ENCODE measurements at places on chromosomes 1 and 21.

GRCh38 chr1:34645919-34646318 is 108.9 kb upstream of the GJB5 start:
- no peak for DNase-seq

- DNase-seq: no peak
Observed at GRCh38 chr1:228000836-228001563, 5.8 kb upstream of the WNT3A start.

GRCh38 chr1:183353597-183353996 is 64.6 kb downstream of the NMNAT2 start:
- no peak for DNase-seq

DNA sequence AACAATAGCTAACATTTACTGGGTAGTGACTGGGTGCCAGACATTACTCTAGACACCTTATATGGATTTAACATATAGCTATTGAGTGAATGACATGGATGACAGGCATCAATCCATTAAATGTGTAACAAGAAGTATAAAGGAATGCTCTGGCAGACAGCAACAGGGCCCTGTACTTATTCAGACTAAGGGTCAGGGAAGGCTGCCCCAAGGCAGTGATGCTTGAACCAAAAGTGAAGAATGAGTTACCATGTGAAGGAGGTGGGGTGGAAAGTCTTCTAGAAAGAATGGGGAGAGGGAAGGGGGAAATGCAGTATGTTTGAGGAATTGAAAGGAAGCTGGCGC is 8.3 kb upstream of the PTPRF start:
- no peak for DNase-seq

DNA sequence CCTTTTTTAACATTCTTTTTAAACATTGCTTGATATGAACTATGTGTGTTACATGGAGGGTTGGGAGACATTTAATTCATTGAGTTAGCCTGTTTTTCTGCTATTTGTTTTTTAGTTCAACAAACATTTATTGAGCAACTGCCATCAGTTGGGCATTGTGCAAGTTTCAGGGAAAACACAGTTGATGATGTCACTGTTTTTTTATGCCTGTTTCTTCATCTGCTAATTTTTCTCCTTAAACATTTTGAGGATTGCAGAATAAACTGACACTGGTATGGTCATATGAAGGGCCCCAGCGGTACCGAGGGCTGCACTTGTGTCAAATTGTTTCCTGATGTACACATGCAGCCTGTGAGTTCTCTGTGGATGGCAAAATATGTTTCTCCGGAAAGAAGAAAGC is 253.0 kb downstream of the FGGY start:
- DNase-seq: no peak

DNA sequence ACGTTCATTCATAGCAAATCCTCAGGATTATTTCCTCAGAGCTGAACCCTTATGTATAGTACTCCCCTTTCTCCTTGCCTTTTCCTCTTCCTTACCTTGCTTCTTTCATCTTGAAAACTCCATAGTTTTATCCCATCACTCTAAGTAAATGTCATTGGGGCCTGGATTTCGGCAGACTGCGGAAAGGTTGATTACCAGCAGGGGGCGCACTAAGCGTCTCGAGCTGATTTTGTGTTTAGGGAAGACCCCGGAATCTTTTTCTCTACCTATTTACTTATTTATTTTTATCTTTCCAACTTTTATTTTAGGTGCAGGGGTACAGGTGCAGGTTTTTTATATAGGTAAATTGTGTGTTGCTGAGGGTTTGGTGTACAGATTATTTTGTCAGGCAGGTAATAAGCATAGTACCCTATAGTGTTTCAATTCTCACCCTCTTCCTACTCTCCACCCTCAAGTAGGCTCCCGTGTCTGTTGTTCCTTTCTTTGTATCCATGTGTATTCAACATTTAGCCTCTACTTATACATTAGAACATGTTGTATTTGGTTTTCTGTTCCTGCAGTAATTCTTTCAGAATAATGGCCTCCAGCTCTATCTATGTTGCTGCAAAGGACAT is 11.4 kb upstream of the MTARC1 start:
- peak; percentile 16 for DNase-seq

DNA sequence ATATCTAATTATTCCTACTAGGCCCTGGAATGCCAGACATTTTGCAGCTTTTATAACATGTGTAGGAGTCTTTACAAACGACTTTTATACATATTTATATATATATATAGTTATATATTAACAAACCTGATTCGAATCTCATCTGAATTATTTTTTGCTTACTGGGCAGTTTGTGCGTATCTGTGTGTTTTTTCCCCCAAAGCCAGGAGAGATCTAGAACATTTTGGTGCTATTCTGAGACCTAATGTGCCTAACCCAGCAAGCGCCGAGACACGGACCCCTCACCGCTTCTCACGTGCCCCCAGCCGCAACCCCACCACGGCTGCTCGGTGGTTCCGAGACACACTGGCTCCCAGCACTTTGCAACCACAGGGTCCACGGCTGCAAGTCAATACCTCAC is 54.8 kb downstream of the CASZ1 start:
- no peak for DNase-seq

DNA sequence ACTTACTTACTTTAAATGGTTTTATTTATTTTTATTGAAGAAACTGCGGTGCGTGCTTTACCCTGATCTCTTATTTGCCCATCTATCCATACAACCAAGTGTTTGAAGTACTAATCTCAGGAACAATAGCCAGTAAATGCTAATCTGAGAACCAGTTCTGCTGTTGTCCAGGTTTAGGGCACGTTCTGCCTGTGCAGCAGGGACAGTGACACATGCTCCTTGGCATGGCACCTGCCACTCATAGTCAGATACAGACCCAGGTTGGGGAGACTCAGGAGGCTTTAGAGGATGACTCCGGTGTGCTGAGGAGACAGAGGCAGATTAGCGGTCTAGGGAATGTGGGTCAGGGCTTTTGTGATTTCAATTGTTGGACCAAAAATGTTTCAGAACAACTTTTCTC is 83.6 kb downstream of the NRIP1 start:
- no peak for DNase-seq

DNA sequence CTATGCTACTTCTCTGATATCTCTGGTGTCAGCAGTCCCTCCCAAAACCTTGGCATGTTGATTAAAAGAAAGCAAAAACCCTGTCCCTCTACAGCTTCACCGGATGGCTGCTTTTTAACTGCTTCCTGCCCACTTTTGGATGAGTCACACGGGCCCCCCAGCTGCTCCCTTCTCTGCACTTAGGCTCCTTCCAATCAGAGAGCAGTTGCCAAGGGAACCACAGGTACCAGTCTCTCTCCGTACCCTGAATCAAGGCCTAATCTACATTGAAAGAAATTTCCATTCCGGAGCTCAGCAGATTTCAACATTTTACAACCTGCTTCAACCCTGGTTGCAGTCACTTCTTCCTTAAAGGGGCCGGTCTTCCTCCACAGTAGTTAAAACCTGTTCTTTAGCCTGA is 70.6 kb upstream of the GJB5 start:
- DNase-seq: peak; percentile 73

DNA sequence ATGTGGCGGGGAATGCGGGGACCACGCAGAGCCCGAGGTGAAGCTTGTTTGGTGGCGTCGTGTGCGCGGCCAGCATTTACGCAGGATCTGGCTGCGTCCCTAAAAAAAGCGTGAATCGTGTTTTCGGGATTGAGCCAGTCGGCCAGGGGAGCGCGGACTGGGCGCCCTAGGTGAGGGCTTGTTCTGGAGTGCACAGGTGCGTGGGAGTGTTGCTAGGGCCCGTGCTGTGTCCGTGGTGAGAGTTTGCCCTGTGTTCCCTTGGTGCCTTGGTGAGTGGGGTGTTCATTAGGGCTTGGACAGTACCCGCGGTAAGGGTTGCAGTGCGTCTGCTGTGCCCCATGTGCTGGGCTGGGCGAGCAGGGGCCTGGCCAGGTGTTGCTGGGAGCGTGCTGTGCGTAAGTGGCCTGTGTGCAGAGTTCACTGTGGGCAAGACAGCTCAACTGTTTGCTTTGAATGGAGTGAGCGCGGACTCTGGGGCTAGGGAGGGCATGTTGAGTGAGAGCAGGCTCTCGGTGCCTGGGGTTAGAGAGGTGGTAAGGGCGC is 673 bp downstream of the CD46 start:
- no peak for DNase-seq

DNA sequence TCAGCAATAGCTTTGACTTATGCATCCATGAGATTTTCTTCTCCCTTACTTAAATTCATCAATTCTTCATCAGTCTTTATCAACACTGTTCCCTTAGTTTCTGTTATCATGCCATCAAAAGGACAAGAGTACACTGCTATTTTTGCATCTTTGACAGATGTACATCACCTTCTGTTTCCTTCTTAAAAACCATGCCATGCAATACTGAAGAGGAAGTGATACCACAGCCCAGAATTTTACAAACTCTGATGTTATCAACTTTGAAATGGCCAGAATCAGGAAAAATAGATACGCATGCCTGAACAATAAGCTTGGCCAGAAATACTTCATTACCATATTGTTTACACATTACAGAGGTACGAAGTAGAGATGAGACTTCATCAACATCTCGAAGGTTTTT is 21.1 kb downstream of the FMO5 start:
- DNase-seq: no peak

DNA sequence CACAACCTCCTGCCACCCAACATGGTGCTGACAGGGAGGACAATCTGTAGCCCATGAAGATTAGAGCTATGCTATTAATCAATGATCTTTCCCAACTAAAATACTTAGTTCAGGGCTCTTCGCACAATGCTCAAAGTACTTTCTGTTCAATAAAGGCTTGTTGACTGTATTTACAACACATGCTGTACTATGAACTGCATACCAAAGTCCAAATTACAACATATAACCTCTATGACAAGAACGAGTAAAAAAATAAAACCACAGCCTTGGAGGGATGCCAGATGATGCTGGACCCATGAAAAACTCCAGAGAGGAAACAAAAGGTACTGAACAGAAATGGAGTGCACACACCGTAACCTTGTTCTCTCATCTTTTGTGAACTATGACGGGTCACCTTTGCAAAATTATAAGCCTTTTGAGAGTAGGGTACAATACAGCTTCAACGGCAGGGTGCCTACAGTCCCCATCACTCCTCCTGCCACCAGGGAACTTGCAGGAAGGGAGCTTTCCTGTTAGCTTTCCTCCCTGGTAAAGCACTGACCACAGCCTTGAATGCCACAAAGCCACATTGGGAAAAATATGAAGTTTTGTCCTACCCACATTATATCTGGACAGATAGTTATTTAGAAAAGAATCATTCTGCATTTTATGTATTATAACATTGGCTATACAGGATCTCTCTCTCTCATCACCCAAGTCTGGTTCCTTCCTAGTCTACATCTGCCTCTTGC is 175.6 kb downstream of the NRIP1 start:
- DNase-seq: no peak

- no peak for DNase-seq
Observed at GRCh38 chr1:94160811-94161210, 39.9 kb upstream of the ABCA4 start.

DNA sequence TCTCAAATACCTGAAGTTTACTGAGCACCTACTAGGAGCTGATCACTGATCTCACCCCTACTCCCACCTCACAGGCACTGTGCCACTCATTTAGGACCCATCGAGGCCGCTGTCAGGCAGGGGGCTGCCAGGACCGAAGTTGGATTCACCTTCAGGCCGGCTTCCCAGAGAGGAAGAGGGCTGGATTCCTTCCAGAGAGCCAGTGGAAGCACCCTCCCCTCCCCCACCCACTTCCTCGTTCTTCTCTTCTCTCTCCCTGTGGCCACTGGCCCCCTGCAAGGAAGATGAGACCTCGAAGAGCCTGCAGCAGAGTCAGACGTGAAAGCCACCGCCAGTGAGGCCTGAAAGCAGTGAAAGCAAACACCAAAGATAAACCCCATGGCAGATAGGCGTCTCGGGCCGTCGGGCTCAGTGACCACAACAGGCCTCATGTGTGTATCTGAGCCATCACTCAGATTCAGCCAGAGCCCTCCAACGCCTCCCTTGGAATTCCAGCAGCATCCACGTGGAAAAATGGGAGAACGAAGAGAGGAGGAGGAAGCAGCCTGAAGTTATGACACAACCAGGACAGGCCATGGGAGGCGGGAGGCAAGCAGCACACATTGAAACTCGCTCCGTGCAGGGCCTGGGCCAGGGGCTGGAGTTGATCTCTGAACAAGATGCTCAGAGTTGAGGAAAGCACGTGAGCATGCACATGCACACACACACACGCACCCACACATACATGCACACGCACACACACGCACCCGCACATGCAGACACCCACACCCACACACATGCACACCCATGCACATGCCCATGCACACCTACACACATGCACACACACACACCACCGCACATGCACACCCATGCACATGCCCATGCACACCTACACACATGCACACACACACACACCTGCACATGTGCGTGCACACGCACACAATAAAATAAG is 6.2 kb upstream of the AGTRAP start:
- DNase-seq: no peak

DNA sequence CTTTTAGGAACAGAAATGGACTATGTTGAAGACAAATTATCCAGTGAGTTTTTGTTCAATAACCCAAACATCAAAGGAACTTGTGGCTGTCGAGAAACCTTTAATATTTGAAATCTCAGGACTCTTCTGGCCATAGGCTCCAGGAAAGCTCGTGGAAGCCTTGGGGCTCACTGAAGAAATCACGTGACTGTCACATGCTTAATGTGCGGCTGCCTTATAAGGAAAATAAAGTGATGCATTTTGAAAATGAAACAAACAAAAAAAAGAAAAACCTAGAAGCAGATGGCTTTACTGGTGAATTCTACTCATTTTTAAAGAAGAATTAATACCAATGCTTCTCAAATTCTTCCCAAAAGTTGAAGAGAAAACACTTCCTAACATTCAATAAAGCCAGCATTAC is 228.4 kb upstream of the RAB4A start:
- no peak for DNase-seq

- DNase-seq: no peak
Observed at GRCh38 chr1:66654643-66655042, 97.6 kb upstream of the DYNLT5 start.

GRCh38 chr1:40064797-40065499 is 24.4 kb downstream of the CAP1 start:
- DNase-seq: peak; percentile 37

DNA sequence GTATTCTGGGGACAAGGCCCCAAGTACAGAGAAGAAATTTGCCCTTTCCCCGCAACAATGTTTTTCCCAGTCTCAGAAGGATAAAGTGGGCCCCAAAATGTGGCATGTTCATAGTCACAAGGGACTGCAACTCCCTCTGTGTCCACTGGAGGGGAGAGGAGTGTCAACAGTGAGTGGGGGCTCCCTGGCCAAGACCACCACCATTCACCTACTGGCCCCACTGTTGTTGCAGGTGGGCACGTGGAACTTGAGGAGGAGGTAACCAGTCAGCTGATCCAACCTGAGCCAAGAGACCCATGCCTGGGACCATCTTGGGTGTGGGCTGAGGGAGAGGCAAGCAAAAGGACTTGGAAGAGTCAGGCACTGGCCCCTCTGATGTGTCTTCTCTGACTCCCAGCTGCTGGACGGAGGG is 777 bp downstream of the NUDT17 start:
- no peak for DNase-seq

All from Jurkat, Clone E6-1 (cell line).